ENCODE measurements at places on chromosomes 3 and 15.

- no peak for DNase-seq
Measured at GRCh38 chr3:184911570-184911969, 99.6 kb downstream of the VPS8 start.

DNA sequence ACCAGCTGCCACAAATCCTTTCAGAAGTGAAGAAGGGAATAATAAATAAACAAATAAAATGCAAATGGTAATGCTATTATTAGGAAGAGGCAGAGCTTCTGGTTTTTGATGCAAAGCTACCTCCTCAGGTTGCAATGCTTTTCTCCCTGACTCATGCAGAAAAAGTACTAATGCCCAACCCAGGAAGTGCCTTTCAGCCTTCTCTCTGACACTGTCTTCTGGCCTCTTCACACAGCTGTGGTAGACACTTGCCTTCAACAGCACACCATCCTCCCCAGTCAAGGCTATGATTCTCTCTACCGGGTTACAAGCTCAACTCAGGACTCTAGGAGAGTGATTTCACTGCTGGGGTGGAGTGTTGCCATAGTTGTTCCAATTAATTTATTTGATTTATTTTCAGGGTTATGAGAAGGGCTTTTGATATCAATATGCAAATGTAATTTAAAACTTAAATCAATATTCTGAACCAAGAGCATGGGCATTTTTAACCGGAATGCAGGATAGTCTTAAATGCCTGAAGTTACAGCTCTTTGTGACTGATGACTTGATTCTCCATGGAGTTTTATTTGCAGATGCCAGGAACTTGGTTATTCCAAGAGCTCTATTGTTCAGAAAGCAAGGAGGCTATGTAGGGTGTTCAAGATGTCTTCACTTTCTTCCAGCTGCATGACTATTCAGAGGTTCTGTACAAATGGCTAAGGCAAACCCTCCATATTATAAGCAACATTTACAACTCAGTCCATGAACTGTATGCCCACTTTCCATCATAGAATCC, 27.1 kb upstream of the GALNT15 start:
- no peak for DNase-seq

DNA sequence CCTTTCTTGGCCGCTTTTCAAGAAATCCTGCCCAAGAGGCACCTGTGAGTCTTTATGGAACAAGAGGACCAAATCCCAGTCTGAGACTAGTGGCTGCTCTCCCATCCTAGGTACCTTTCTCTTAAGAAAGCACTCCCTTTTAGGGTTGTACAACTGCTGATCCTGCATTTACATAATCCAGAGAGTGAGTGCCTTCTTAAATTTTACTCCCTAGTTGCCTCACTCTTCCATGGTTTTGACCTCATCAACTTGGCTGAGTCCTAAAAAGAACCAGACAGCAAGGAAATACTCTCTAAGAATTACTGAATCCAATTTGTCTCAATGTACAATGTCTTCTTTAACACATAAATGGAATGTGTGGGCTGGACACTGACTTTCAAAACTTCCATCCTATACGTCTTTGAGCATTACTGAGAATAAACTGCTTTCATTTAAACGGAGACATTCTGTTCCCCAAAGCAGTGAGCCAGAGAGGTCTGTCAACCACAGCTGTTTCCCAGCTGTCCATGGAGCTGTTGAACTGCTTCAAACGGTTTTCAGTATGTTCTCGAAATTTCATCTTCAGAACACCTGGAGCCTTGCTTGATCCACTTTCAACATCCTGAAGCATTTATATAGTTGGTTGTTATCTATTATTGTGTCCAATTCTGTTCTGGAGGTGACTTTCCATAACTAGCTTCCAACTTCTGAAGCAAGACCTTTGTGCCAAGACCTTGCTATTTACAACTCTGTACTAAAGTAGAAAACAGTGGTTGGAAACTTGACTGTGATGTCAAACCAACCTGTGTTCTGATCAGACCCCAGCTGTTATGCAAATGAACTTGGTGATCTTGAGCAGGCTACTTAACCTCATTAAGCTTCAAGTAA, 179.1 kb downstream of the SLC9A9 start:
- DNase-seq: no peak

- DNase-seq: no peak
Measured at GRCh38 chr15:53759411-53759931, at the start of gene WDR72. Gene WDR72 (minus strand): TSS chr15:53759663. CDS start chr15:53733149, 26,514 bp downstream.

DNA sequence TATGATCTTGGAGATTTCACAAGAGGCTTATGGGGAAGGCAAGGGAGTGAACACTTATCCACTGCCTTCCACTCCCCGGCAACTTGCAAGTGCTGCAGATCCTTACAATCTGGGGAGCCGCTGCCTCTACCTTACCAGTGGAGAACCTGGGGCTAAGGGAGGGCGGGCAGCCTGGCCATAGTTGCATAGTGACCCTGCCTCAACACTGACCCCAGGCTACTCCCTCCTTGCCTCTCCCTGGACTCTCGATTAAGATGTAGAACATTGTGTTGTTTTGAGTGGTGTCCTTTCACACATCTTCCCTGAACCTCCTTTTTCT, 30.6 kb downstream of the SLC6A11 start:
- DNase-seq: no peak

DNA sequence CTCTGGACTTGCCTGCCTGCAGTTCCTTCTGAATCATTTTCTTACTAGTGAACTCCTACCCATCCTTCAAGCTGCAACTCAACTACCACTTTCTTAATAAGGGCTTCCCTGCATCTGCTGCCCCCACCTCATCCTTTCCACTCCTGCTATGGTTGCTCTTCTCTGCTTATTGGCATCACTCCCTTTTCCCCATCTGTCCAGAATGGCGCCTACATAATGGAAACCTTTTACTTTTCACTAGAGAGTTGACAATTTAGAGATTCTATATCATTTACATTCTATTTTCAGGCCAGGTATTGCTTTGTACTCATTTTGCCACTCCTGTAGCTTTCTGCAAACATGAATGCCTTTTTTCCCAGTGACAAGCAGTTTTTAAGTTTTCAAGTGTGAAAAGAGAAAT, 1.9 kb upstream of the EPHA3 start:
- no peak for DNase-seq

DNA sequence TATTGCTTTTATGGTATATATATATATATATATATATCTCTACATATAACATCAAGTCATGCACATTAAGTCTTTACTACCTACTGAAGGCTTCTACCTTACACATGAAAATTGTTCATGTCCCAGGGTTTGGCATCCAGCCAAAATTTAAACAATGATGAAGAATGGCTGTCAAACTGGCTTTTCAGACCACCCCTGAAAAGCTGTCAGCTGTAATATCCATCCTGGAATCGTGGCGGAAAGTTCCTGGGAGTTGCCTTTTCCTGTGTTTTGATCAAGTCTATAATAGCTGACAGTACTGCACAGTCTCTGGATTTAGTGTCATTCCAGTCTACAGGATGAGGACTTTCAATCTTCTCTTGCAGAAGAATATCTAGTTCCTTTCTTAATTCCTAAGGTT, 48.3 kb downstream of the DHX36 start:
- DNase-seq: no peak

DNA sequence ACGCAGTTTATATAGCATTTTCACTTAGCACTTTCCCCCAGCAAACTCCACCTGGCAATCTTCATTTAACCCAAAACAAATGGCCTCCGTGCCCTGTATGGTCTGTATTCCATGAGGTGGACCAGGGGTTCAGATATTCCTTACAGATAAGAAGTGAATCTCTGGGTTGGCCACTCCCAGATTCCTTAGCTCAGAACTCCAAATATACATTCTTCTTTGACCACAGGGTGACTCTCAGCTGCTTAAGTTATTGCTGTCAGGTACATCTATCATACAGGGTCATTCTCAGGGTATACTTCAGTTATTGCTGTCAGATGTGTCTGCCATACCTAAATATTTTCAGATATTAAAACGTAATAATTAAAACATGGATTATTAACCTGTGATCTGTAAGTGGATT, 229.8 kb downstream of the TBL1XR1 start:
- DNase-seq: no peak

- no peak for DNase-seq
Measured at GRCh38 chr3:5277612-5278236, 90.2 kb downstream of the EDEM1 start.

GRCh38 chr3:123489400-123490004, 40.6 kb upstream of the ADCY5 start:
- no peak for DNase-seq

DNA sequence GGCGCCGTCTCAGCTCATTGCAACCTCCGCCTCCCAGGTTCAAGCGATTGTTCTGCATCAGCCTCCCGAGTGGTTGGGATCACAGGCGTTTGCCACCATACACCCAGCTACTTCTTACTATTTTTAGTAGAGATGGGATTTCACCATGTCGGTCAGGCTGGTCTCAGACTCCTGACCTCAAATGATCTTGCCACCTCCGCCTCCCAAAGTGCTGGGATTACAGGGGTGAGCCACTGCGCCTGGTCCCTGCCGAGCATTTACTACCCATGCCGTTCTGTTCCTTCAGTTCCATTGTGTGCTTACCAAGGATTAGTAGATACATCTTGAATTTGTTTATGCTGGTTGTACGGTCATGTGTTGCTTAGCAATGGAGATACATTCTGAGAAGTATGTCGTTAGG, 10.3 kb downstream of the CHD2 start:
- DNase-seq: no peak

GRCh38 chr3:112333381-112334317, 693 bp downstream of the CD200 start:
- no peak for DNase-seq

- no peak for DNase-seq
Measured at GRCh38 chr3:39965461-39965860, 156.1 kb downstream of the MYRIP start.

DNA sequence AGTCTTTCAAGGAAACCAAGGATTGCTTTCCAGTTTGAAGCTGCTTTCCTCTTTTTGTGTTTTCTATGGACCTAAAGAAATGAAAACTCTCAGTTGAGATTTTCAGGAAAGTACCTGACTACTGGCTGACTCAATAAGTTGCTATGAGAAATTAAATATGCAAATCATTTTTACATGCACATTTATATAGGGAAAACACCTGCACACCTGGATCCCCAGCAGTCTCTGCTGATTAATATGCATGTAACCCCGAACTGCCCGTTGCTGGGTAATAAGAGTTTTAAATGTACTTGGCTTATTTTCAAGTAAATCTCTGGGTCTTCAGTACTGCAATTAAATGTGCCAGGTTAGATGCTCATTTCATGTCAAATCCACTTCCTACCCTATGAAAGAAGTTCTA, 77.2 kb downstream of the KBTBD8 start:
- DNase-seq: no peak

DNA sequence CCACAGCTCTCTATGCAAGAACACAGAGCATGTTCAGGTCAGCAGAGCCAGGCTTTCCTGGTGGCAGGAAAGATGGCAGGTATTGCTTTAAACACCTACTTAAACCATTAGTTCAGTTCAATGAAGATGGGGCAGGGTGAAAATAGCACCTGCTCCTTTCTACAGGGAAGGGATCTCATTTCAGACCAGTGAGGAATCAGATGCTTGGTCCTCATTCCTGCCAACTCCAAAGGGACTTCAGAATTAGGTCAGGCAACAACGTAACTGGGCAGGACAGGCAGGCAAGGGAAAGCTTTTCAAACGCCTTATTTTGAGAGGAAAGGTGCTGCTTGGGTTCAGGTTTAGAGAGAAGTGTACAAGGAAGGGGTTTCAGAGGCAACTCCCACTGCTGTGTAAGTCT, 12.6 kb upstream of the RPS17 start:
- DNase-seq: no peak

DNA sequence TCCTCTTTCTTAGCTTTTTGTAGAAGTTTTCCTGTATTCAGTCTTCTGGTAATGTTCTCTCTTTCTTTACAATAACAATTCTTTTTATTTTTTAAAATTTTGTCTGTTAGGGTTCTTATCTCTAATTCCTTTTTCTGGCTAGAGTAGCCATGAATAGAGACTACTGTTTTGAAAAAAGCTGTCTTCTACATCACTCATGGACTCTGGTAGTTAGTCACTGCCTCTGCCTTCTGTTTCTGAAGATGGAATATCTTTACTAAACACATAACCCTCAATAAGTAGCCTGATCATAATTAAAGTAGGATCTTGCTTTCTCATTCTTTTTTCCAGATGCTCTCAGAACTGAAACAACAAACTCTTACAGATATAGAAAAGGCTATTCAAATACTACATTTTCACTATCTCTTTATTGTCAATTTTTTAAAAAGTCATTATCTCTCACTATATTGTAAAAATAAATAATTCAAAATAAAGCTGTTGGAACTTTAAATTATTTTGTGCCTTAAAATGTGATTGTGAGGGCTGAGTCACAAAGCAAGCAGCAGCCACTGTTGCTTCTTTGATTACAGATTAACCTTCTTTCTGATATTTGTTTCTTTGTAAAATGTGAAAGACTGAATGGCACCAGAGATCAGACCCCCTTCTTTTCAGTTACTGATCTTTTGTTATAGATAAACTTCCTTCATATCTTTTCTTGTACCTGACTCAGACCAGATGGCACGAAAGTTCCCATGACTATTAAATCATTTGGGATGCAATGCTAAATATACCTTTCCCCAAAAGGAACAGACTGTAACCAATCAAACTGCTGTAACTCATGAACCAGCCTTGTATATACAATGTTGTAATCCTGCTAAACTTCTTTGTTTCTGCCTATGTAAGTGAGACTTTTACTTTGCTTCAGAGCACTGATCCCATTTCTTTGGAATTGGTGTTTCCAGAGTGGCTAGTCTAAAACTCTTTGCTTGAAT, 1159.5 kb downstream of the IGSF11 start:
- DNase-seq: no peak

- DNase-seq: no peak
Measured at GRCh38 chr3:13357074-13357473, 63.0 kb downstream of the NUP210 start.

- DNase-seq: no peak
Measured at GRCh38 chr3:130669740-130670139, 76.9 kb downstream of the PIK3R4 start.

GRCh38 chr3:177281292-177282118, 84.2 kb upstream of the TBL1XR1 start:
- no peak for DNase-seq

- no peak for DNase-seq
Measured at GRCh38 chr15:41115161-41115651, 874 bp downstream of the INO80 start.

GRCh38 chr3:11514191-11514821, 129.4 kb downstream of the VGLL4 start:
- DNase-seq: no peak

DNA sequence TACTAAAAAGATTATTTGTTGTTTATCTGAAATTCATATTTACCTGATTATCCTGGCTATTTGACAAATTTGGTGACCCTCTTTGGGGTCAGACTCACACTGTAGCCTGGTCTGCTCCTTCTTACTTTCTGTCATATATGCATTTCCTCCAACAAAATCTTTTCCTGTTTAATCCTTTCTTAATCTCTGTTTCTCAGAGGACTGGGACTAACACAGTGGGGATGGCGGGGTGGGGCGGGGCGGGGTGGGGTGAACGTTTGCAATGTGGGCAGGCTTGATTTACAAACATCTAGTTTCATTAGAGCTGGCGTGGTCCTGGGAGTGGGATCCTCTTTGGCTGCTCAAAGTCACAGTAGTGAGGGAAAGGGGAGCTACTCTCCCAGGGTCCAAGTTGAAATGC, 35.3 kb upstream of the CDCP1 start:
- DNase-seq: no peak
